ENCODE measurements at places on chromosomes 1 and 21.

DNA sequence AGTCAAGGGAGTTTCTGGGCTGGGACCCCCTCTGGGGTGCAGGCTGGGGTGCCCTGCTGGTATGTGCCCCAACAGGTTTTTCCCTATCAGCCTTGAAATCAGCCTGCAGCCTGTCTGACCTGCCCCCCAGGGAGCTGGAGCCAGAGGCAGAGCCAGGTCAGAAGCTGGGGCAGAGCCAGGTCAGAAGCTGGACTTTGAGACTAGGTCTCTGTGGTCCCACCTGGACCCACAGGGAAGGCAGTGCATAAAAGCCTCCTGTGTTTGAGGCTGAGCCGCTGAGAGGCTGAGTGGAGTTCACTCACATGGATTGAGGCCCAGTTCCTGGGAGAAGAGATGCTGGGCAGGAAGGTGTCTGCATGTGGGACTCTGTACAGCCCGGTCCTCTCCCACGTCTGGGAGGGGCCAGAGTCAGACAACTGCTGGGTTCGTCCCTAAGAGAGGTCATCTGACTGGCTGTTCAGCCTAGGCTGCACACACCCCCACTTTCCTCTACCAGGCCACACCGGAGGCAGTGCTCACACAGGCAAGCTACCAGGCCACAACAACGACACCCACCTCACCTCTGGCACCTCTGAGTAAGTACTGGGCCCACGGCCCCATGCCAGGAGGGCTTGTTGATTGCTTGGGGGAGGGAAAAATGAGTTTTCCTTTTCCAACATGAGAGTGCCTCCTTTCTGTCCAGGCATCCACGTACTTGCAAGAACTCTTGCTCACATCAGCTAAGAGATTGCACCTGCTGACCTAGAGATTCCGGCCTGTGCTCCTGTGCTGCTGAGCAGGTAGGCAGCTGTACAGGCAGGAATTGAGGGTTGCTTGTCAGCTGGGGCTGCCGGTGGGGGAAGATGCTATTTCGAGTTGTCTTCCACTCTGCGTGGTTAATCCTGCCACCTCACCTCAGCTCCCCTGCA, at the start of gene ANXA9:
ANXA9 (plus strand) TSS at position 488 of the 908 bp plus-strand sequence. CDS start 814 bp downstream, outside the sequence.
- no peak for DNase-seq

GRCh38 chr1:53507116-53507820, 48.1 kb downstream of the DMRTB1 start:
- DNase-seq = no peak

GRCh38 chr1:205444300-205444930, 11.4 kb downstream of the BLACAT1 start:
- DNase-seq = no peak

GRCh38 chr1:32701951-32702598, 495 bp downstream of the SYNC start:
- DNase-seq = peak; percentile 60

DNA sequence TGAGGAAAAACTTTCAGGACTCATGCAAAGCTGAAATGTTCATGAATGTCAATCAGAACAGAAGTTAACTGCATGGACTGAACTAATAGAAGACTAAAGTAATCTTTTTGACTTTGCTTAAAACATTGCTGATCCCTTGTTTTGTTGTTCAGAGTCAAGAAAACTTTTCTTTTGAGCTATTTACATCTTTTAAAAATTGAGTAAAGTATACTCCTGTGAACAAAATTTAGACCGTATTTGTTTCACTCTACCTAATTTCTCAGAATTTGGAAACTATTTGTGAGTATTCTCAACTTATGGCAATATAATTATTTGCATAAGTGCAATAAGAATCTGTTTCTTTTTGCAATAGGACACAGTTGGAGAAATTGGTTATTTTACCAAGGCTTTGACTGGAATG, 41.1 kb downstream of the INPP5B start:
- no peak for DNase-seq

GRCh38 chr1:197675583-197676208, 99.6 kb downstream of the DENND1B start:
- peak; percentile 35 for DNase-seq

DNA sequence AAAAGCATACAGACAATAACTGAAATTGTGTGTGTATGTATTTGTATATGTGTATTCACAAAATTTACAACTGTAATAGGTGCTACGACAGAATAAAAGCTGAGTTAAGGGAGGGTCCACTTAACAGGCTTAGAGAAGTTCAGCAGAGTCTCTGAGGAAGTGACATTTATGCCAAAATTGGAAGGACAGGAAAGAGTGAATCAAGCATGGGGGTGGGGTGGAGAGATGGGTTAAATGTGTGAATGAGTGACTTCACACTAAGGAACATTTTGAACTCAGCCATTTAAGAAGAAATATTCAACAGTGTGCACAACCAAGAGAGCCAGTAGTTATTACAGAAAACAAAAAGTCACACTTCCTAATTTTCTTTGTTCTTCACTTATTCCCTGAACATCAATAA, 53.8 kb upstream of the RGS1 start:
- no peak for DNase-seq

DNA sequence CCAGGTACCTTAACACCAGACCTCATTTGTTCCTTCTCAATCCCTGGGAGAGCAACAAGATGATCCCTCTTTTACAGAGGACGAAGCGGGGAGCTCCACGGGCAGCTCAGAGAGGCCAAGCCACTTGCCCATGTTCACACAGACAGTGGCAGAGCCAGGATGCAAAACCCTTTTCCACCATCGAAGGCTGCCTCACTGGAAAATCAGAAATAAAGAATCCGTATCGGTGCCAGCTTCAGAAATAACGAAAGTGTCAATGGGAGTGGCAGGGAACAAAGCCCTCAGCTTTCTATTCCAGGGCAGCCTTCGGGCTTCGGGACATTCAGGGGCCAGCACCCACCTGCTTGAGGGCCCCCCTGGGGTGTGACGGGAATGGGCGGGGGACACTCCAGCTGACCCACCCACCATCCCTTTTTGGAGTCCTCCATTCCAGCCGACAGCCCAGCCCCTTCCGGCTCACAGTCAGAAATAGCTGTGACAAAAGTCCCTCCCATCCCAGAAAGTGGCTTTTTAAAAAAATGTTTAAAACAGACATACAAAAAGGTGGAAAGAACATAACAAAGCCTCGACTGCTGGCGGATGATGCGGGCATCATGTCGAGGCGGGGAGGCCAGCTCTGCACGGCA, 6.0 kb downstream of the IFFO2 start:
- DNase-seq = no peak

- no peak for DNase-seq
These were observed 39.6 kb downstream of the FRRS1 start for GRCh38 chr1:99726818-99727217.

- no peak for DNase-seq
These were observed 58.4 kb downstream of the OSBPL9 start for GRCh38 chr1:51675177-51675780.

DNA sequence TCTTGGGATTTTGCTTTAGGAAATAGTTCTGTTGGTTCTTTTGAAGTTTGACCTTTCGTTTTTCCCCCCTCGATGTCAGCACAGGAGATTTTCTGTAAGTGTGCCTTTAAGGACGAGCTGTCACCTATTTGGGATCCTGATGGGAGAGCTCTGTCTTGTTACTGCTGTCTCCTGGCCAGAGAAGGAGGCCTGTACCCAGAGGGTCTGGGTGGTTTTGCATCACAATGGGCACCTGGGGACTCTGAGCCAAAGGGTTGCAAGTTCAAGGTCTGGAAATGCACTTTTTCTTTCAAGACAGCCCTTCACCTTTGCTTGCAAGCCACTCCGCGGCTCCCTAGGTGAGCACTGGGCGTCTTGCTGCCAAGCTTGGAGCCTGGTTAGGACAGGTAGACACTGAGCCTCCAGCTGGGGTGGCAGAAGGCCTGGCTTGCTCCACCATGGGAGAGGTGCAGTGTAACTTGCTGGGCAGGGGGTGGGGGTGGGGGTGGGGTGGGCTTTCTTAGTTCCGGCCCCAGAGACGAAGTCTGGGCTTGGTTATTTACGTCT, 2.9 kb downstream of the AJAP1 start:
- DNase-seq = no peak

DNA sequence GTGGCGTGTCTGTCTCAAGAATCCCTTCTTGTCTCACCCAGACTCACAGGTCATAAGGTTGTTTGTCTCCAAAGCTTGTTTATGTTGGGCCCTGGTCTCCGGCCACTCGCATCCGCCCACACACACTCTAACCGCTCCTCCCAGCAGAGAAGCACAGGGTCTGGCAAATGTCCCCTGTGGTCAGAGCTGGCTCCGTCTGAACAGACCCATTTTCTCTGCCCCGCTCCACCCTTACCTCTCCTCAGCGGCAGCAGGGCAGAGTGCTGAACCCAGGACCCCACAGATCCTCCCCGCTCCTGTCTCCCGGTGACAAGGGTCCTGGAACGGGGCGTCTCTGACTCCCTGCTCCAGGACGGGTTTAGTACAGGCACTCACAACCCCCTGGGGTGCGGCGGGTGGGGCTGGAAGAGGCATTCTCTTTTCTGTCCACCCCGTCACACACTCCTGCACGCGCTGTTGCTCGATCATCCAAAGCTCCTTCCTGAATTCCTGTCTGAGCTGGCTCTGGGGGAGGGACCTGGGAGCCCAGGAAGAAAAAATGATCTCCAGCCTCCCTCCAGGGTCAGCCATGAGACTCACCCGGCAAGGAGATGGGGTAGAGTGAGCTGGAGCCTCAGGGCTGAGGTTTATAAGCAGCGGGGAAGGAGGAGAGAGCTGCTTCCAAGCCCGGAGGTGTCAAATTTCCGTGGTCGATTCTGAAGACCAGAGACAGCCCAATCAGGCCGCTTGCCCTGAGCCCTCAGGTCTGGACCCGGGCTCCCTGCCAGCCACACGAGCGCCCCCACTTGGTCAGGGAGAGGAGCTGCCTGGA, at the start of gene S100A13:
S100A13 (minus strand) TSS at position 602 of the 811 bp plus-strand sequence. CDS start 1,033 bp downstream, outside the sequence.
- peak; percentile 88 for DNase-seq

- DNase-seq = no peak
These were observed 1107.5 kb upstream of the B3GALT2 start for GRCh38 chr1:194293851-194294405.

- DNase-seq = no peak
These were observed 44.4 kb downstream of the AHDC1 start for GRCh38 chr1:27559466-27560030.

DNA sequence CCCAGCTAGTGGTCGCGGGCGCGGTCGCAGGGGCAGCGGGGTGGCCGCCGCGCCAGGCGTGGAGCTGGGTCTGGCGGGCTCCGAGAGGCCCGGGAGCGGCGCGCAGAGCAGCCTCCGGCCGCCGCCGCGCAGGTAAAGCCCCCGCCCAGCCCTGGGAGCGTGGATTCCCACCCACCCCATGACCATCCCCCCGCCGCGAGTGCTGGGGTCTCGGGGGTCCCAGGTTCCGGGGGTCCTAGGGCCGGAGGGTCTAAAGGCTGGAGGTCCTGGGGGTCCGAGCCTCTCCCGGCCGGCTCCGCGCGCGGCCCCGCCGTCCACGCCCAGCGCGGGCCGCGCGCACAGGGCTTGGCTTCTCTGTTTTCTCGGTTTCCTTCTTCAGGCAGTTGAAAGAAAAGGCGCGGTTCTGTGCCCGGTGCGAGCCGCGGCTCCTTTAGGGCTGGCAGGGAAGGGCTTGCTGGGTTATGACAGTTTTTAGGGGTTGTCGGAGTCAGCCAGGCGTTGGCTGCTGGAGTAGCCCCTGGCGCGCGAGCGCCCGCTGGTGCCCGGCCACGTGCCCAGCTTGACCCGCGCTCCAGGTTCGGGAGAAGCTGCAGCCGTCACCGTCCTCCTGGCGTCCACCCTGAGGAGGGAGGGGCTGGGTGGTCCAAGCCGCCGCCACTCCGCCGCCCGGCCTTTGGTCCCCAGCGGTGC, 359 bp downstream of the LRRC3 start:
- peak; percentile 27 for DNase-seq

DNA sequence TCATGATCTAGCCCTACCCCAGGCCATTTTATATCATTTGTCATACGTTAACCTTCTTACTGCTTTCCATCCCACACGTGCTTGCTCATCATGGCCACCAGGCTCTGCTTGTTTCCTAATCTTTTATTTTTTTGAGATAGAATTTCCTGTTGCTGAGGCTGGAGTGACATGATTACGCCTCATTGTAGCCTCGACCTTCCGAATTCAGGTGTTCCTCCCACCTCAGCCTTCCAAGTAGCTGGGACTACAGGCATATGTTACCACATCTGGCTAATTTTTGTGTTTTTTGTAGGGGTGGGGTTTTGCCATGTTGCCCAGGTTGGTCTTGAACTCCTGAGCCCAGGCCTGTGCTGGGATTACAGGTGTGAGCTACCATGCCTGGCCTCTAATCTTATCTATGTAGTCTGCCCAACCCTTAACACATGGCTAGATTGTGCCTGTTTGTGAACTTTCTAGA, 3.3 kb downstream of the UAP1 start:
- DNase-seq = no peak

- no peak for DNase-seq
These were observed 19.7 kb downstream of the DPYD start for GRCh38 chr1:97901017-97901658.

DNA sequence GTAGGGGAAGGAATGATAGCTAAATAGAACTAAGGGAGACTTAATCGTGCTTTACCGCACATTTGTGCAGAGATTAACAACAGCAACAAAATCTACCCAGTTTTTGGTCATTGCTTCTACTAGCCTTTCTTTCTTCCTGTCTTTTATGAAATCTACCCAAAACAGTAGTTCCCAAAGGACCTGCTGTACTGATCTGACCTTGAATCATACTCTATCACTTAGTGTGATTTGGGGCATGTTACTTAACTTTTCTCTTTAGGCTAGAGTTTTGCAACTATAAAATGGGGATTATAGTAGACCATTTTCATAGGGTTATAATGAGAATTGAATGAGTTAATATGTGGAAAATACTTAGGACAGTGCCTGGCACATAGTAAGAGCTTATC, 30.5 kb upstream of the MACF1 start:
- no peak for DNase-seq

- no peak for DNase-seq
These were observed 6.1 kb downstream of the ST6GALNAC3 start for GRCh38 chr1:76080552-76081079.

GRCh38 chr1:230079199-230080024, 12.4 kb downstream of the GALNT2 start:
- no peak for DNase-seq

Data from ovary (tissue), 10 donors.